ENCODE measurements at places on chromosomes 11 and 22. TPM values are rescaled to one million over a fixed set of nuclear protein-coding genes. Genes with fewer than 3 reads are reported as not detected.
A peak's percentile ranks its signal among the peaks of the same experiment; 100 is the strongest.

LRRC4C gene
- not detected for total RNA-seq

DNA sequence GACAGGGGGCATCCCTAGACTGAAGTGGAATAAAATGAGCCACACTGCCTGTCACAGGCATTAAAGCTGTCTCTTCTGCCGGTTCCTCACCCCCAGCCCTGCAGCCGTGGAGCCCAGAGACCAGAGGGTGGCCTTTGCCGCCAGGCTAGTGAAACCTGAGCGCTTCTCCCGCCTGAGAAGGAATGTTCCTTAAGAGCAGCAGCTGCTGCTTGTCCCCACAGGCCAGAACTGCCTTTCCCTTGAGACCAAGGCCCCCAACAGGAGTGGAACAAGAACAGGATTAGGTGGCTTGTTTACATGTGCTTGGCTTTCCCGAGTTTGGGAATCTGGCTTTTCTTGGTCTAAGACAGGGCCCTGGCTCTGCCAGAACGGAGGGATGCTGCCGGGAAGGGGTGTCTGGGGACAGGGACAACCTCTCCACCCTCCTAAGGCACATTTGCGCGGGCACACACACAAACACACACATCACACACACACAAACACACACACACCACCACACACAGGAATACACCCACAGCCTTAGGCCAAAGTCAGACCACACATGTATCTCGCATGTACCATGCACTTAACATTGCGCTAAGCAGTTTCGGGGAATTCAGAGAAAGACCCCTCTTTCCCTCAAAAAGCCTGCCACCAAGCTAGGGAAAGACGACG is 91.8 kb downstream of the FEZ1 start:
- H3K4me1 ChIP-seq: peaks cover 13% of the 10 kb centered on the region
- H3K4me3 ChIP-seq: no peak overlapping the region
- DNase-seq: no peak
- H3K27ac ChIP-seq: no peak overlapping the region

DNA sequence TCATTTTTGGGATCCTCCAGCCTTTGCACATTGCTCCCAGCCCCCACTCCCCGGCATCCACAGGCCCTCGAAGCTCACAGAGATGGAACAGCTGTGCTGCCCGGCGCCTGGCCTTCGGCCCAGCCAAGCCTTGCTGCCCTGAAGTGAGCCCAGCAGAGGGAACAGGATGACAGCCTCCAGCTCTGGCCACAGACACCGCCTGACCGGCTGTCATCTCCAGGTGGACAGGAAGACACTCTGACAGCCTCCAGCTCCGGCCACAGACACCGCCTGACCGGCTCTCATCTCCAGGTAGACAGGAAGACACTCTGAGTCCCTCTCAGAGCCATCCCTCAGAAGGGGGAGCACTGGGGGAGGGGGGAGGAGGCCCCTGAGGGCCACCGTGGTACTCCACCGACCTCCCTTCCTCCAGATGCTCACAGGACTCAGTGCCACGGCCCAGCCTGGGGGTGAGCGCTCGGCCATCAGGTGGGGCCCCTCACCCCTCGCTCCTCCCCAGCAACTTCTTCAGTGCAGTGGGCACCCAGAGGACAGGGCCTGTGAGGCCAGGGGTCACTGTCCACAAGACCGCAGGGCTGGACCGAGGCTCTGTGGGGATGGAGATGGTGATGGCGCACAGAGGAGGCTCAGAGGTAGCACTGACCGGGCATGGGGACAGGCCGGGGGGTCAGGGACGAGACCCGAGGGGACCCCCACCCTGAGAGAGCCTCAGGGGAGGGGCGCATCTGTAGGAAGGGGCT is 58.6 kb downstream of the BRD1 start:
- H3K27ac ChIP-seq: peak overlapping the region; percentile 49
- DNase-seq: peak; percentile 8
- H3K36me3 ChIP-seq: no peaks in the 10 kb centered on the region
- no peaks in the 10 kb centered on the region for H3K27me3 ChIP-seq
- H3K4me1 ChIP-seq: peaks cover 7% of the 10 kb centered on the region

- H3K36me3 ChIP-seq: peaks cover 6% of the 10 kb centered on the region
- H3K27me3 ChIP-seq: no peaks in the 10 kb centered on the region
- H3K4me3 ChIP-seq: no peak overlapping the region
Observed at GRCh38 chr11:44824300-44824704, 97.5 kb downstream of the TSPAN18 start.

DNA sequence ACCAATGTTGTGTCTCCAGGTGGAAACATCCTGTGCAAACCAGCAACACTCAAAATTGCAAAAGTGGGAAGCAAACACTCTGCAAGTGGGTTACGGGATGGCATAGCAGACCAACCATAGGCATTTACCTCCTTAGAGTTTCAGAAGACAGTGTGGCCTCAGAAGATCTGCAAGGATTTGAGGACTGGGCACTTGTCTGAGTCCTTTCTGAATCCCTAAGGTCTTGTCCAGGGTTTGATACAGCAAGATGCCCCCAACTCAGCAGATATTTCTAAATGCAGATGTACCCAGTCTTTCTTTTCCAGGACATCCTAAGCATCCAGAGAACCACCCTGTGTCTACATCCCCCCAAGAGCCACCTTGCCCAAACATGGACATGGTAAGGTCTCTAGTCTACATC is 51.7 kb upstream of the SHANK2 start:
- DNase-seq: no peak
- peaks cover 5% of the 10 kb centered on the region for H3K4me1 ChIP-seq
- H3K36me3 ChIP-seq: no peaks in the 10 kb centered on the region
- H3K27ac ChIP-seq: no peak overlapping the region

DNA sequence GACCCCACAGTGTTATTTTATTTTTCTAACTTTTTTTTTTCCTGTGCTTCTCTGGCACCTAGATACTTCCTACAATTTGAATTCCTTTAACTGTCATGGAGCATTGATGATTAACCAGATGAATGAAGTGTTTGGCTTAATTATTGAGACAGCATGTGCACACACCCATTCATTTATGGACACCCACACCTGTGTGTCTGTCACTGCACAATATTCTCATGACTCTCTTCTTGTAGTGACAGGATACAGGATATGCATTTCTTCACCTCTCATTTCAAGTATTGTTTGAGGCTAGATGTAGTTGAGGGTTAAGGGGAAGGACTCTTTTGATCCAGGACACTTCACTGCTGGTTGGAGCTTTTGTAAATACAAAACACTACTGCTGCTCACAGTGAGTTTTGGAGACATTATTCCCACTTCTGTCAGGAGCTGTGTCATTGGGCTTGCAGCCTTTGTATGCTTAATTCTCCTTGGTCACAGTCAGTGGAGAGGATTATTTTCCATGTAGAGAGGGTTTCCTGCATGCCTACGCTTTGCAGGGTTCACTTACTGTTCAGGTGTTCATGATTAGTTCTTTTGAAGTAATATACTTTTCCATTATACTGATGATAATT is 33.5 kb downstream of the SPECC1L start:
- H3K27me3 ChIP-seq: no peaks in the 10 kb centered on the region
- H3K4me1 ChIP-seq: peaks cover 42% of the 10 kb centered on the region
- H3K36me3 ChIP-seq: peaks cover 6% of the 10 kb centered on the region
- peak overlapping the region; percentile 83 for H3K27ac ChIP-seq
- DNase-seq: no peak

DNA sequence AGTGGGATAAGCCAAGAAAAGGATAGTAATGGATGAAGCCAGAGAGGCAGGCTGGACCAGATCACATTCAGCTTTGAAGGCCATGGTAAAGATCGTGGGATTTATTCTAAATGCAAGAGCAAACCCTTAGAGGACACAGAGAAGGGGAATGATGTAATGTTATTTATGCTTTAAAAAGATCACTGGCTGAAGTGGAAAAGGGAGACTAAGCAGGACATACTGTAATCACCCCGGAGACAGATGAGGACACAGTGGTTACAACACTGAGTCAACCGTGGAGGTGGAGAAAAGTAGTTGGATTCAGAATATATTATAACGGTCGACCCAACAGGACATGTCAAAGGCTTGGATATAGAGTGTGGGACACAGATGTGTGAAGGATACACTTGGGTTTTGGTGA is 38.5 kb downstream of the CDON start:
- H3K4me1 ChIP-seq: no peaks in the 10 kb centered on the region
- DNase-seq: no peak
- H3K4me3 ChIP-seq: no peak overlapping the region
- H3K36me3 ChIP-seq: no peaks in the 10 kb centered on the region
- no peaks in the 10 kb centered on the region for H3K27me3 ChIP-seq
- no peak overlapping the region for H3K27ac ChIP-seq

DNA sequence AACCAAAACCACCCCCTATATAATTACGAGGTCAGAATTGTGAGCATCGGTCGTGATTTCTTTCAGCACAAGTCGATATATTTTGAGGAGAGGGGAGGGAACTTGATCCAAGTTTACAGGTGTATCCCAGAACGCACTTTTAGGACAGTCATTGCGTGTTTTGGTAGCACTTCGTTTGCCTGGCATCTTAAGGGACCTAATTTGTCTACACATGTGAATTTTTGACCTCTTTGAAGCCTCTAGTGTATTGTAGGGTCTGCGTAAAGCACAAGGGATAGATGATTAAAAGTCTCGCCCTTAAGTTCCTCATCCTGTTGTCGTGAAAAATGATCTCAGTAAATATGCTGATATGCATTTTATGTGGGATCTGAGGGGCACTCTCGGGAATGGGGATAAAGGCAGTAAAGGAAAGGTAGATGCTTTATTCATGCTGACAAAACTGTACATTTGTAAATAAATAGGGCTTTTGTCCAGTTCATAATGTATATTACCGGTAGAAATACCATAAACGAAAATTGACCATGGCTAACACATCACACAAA is 632 bp upstream of the CCDC34 start:
- peak overlapping the region; percentile 95 for H3K27ac ChIP-seq
- peak overlapping the region; percentile 92 for H3K4me3 ChIP-seq
- DNase-seq: no peak

GRCh38 chr11:7667460-7667859 is 5.8 kb downstream of the CYB5R2 start:
- no peaks in the 10 kb centered on the region for H3K36me3 ChIP-seq
- no peak overlapping the region for H3K27ac ChIP-seq
- peaks cover 5% of the 10 kb centered on the region for H3K4me1 ChIP-seq
- DNase-seq: no peak
- no peak overlapping the region for H3K4me3 ChIP-seq

GCAT gene
- total RNA-seq: 2.6 TPM

SHANK3 gene
- not detected for total RNA-seq

NOX4 gene
- not detected for total RNA-seq

GRCh38 chr22:50199829-50200460 is 866 bp upstream of the SELENOO start:
- no peak for DNase-seq
- peaks cover 14% of the 10 kb centered on the region for H3K4me1 ChIP-seq
- H3K4me3 ChIP-seq: peak overlapping the region; percentile 82
- peaks cover 2% of the 10 kb centered on the region for H3K36me3 ChIP-seq
- H3K27ac ChIP-seq: peak overlapping the region; percentile 41

DNA sequence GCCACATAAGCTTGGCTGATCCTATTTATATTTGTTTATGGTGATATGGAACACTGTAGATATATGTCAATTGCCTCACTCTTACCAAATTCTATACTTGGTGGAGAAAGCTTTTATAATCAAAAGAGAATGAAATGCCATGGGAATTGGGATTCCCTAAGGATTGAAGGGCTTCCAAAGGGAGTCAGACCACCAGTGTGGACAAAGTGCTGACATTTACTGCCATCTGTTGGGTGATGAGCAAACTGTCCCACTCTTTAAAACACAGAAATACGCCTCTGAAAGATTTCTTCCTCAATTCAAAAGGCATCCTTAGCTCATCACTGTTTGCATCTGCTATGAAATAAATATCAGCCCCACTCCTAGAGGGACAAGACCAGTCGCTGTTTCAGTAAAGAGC is 7.1 kb downstream of the SLC1A2 start:
- DNase-seq: no peak
- no peak overlapping the region for H3K4me3 ChIP-seq
- H3K27ac ChIP-seq: no peak overlapping the region
- H3K27me3 ChIP-seq: peaks cover 61% of the 10 kb centered on the region
- no peaks in the 10 kb centered on the region for H3K4me1 ChIP-seq

DNA sequence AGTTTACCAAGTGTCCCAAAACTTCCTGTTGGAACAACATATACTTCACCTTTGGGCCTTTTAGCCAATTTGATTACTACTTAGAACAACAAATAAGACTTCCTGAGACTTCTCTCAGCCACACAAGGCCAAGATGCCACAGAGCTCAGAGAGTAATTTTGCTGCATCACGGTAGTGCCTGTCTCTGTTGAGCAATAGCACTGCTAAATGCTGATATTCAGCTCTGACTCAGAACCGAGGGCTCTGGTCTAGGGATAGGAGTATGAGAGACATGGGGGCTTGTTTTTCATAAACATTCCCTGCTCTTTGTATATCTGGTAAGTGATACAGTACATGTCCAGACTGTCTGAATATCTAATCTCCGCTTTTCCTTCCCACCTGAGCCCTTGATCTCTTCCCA is 260.4 kb upstream of the ARHGAP20 start:
- peaks cover 19% of the 10 kb centered on the region for H3K27me3 ChIP-seq
- no peak overlapping the region for H3K4me3 ChIP-seq
- H3K36me3 ChIP-seq: peaks cover 2% of the 10 kb centered on the region
- H3K4me1 ChIP-seq: no peaks in the 10 kb centered on the region

GRCh38 chr11:104625246-104625645 is 273.0 kb downstream of the CASP12 start:
- peaks cover 5% of the 10 kb centered on the region for H3K4me1 ChIP-seq
- no peaks in the 10 kb centered on the region for H3K36me3 ChIP-seq
- H3K4me3 ChIP-seq: no peak overlapping the region
- H3K27ac ChIP-seq: no peak overlapping the region

- peaks cover 70% of the 10 kb centered on the region for H3K27me3 ChIP-seq
- H3K4me1 ChIP-seq: no peaks in the 10 kb centered on the region
- H3K36me3 ChIP-seq: no peaks in the 10 kb centered on the region
- no peak overlapping the region for H3K27ac ChIP-seq
- no peak for DNase-seq
Observed at GRCh38 chr11:31875866-31876560, 64.9 kb upstream of the PAX6 start.

DNA sequence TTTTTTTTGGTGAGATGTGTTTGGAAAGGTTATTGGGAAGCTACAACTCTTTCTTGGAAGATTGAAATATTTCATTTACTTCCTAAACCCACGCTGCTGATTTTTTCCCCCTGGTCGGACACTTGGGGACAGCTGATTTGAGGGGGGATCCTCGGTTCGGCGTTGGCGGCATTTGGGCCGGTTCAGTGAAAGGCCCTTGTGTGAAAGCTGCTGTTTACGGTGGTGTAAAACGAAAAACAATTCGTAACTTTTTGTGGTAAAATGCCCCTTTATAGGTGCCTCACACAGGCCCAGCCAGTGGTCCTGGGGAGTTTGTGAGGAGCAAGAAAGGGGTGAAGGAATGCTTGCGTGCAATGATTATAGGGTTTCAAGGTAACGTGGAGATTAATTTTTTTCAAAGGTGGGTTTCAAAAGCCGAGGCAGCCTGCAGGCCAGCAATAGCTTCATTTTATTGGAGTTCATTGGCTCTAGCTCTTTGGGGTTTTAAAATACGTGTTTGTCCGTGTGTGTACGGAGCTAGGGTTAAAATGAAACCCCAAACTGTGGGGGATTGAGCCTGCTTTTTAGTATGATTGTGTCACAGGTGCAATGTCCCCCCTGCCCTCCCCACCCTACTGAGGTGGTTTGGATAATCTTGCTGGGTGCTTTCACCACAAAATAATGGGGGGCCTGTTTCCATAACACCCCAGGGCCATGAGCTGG is 77.2 kb upstream of the PPARA start:
- H3K36me3 ChIP-seq: no peaks in the 10 kb centered on the region
- no peaks in the 10 kb centered on the region for H3K27me3 ChIP-seq
- DNase-seq: peak; percentile 1
